CD8-positive, alpha-beta memory T cell (primary cell): ENCODE measurements at places on chromosomes 2 and 18. TPM values are rescaled to one million over a fixed set of nuclear protein-coding genes. Genes with fewer than 3 reads are reported as not detected.

IHH gene
- not detected for total RNA-seq

SERPINB5 gene
- not detected for total RNA-seq

MERTK gene
- 0.88 TPM for total RNA-seq

EVX2 gene
- total RNA-seq: not detected

RPRM gene
- total RNA-seq: not detected

TMBIM1 gene
- total RNA-seq: 92.3 TPM

DAW1 gene
- not detected for total RNA-seq

RAB6C gene
- 0.09 TPM for total RNA-seq
